ENCODE measurements at places on chromosomes 3 and 15. TPM values are rescaled to one million over a fixed set of nuclear protein-coding genes. Genes with fewer than 3 reads are reported as not detected.

DNA sequence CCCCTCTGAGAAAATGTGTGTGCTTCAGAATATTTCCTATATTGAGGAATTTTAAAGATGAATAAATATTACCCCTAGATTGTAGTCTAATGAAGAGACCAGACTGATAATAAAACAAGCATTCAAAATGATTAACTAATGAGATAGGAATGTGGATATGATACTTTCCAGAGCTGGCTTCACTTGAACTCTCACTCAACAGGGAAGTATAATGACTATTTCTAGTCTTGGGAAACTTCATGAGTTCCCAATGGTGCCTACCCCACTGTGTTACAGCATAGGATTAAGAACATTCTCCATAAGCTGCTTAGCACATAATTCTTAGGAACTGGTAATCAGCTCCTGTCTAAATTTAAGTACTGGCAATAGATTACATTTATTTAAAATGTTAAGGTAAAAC lies 261.5 kb upstream of the ZNF385D start:
- no peak for DNase-seq

- DNase-seq, result no peak
Observed at GRCh38 chr3:61665987-61666386, 104.6 kb downstream of the PTPRG start.

DNA sequence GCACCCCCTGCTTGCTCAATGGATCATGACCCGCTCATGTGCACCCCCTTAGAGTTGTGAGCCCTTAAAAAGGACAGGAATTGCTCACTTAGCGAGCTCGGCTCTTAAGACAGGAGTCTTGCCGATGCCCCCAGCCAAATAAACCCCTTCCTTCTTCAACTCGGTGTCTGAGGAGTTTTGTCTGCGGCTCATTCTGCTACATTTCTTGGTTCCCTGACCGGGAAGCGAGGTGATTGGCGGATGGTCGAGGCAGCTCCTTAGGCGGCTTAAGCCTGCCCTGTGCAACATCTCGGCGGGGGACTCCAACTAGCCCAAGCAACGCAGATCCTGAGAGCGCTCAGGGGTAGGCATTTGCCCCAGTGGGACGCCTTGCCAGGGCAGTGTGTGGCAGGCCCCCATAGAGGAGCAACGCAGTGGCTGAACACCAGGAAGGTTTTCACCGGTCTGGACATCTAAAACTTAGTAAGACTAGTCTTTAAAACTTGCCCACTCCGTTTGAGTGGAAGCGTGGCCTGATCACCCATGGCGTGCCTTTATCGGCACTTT lies 9.5 kb downstream of the SLCO2A1 start:
- DNase-seq, result no peak

DNA sequence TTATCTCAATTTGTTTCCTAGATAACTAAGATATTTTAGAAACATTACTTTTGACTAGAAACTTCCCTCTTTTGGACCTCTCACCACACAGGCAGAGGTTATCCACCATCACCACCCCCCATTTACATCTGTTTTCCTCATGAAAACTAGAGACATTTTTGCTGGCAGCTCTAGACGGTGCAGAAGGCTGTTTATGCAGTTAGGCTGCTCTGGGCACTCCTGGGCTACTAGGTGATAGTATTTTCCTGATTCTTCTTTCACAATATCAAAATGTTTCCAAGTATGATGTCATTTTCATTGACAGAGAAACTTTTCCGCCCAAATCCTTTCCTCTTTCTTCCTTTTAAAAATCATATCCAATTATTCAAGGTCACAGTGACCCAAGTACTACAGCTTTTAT lies 67.1 kb downstream of the PLOD2 start:
- no peak for DNase-seq

DNA sequence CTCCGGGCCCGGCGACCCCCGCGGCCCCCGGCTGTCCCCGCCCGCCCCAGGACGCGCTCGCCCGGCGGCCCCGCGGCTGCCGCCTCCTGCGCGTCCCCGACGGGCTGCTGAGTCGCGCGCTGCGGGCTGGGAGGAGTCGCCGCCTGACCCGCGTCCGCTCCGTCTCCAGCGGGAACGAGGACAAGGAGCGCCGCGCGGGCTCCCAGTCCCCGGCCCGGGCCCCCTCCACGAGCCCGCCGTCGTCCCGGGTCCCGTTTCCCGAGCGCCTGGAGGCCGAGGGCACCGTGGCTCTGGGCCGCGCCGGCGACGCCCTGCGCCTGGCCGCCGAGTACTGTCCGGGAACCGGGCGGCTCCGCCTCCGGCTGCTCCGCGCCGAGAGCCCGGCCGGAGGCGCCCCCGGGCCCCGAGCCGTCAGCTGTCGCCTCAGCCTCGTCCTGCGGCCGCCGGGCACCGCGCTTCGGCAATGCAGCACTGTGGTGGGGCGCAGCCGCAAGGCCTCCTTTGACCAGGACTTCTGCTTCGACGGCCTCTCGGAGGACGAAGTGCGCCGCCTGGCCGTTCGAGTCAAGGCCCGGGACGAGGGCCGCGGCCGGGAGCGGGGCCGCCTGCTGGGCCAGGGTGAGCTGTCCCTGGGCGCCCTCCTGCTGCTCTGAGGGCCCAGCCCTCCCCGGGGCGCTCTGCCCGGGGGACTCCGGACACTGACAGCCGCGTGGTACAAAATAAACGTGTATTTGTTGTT lies 1.5 kb downstream of the C2CD4A start:
- DNase-seq, result no peak

DNA sequence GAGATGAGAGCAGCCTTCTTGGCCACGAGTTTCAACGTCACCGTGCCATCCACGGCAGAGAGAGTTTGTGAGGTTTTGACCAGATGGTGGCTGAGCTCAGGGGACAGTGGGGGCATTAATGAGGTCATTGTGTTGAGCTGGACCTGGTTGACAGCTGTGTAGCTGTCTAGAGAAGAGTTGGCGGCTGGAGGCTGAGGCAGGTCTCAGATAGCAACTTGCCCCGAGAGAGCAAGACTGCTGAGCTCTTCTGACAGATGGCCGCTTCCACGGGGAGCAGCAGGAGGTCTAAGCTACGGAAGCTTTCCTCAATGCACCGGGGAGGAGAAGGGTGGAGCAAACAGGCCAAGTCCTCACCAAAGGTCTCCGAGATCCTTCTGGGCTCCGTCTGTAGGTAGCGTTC lies 44.8 kb upstream of the EIF5A2 start:
- DNase-seq, result no peak

The CLRN1 gene
- not detected for total RNA-seq

DNA sequence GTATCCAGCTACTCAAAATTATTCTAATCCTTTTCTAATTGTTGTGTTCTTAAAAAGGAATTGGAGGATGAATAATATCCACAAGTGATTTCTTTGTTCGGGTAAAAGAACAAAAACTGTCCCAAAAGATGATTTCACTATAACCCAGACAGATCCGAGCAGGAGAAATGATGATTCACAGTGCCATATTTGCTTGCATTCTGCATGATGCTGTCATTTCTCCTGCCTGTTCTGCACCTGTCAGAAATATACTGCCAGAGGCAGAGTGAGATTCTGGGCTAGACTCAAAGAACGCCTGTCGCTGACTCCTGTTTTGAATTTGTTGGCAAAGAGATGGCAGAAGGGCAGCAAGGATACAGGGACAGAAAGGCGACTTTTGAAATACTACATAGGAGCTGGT lies 34.7 kb upstream of the SLC24A5 start:
- DNase-seq, result no peak

The PDE8A gene
- 34.3 TPM for total RNA-seq

The WNT5A gene
- total RNA-seq, result 0.06 TPM

The TEX55 gene
- total RNA-seq, result not detected

GRCh38 chr3:17030956-17031652 lies 146.3 kb downstream of the PLCL2 start:
- no peak for DNase-seq

The SCG5 gene
- not detected for total RNA-seq

DNA sequence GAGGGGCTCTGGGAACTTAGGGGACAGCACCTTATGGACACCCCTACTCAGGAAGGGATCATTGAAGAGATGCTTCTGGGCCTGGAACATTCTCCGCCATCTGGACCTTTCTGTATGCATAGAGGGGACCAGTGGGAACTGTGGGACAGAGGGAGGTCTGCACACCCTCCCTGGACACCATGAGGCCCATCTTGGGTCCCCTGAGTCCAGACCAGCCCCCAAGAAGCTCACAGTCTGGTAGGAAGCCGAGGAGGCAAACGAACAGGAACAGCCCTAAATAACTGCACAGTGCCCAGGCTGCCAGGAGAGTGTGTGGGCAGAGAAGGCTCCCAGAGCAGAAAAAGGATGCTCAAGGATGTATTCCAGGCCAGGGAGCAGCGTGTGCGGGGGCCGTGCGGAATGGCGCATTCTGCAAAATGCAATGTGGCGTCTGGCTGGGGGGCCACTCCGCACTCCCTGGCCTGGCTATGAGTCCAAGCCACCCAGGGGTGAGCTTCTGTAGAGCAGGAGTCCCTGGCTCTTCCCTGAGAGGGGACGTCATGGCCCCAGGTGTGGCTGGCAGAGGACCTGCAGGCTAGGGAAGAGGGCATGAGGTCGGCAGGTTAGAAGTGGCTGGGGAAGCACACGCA lies 24.5 kb upstream of the KLF13 start:
- DNase-seq, result no peak

- no peak for DNase-seq
Observed at GRCh38 chr3:103494011-103494410, 1059.2 kb downstream of the ZPLD1 start.

DNA sequence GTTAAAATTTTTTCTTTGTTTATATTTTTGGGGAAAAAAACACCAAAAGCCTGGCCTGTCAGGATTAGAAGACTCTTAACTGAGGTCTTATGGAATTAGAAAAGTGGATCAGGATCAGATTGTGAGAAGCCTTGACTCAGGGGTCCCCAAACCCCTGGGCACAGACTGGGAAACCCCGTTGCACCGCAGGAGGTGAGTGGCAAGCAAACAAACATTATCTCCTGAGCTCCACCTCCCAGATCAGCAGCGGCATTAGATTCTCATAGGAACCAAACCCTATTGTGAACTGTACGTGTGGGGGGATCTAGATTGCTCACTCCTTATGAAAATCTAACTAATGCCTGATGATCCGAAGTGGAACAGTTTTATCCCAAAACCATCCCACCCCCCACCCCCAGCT lies 117.2 kb downstream of the TCF12 start:
- DNase-seq, result no peak

The P3H2 gene
- not detected for total RNA-seq

DNA sequence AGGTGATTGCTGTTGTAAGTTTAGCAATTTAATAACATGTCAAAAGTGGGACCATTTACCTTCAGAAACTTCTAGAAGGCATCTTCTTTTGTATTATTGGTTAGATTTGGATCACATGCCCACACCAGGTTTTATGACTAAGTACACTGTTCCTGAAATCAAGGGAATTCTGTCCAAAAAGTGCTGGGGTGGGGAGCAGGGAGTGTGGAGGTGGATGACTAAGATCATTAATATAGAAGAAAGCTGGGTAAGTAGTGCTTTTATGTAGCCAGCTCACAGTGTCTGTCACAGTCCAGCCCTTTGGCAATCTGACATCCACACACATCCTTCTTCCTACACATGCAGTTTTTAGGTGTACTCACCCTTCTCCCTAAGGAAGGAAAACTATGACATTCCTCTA lies 120.0 kb downstream of the TMCO5A start:
- DNase-seq, result peak; percentile 7

- peak; percentile 54 for DNase-seq
Observed at GRCh38 chr3:17179381-17180205, 294.8 kb downstream of the PLCL2 start.

- DNase-seq, result no peak
Observed at GRCh38 chr15:42385206-42385979, 26.1 kb downstream of the CAPN3 start.

DNA sequence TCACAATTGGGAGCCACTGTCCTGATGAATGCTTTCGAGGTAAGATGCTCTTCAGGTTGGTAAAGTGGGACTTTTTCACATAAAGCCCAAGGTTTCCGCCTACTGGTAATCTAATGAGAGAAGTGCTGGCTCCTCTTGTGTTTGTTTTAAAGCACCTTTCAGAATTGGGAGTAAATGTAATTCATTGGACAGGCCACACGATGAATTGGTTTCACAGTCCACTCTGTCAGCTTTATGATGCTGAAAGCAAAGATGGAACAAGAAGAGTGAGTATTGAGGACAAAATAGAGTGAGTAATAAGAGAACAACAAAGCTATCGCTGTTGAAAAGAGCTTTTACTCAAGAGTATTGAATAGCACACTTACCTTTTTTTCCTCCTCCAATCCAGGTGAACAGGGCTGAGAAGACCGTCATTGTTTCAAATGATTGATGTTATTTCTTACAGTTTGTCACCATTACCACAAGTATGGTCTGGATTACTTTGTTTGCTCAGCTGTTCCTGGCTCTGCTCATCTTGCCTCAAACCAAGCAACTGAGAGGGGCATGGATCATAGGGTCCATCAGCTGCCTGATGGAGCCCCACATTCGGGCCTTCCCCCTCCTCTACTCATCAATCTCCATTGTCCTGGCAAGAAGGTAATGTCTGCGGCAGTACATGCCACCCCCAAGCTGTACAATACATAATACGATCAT lies 136.1 kb upstream of the CNTN4 start:
- DNase-seq, result no peak

DNA sequence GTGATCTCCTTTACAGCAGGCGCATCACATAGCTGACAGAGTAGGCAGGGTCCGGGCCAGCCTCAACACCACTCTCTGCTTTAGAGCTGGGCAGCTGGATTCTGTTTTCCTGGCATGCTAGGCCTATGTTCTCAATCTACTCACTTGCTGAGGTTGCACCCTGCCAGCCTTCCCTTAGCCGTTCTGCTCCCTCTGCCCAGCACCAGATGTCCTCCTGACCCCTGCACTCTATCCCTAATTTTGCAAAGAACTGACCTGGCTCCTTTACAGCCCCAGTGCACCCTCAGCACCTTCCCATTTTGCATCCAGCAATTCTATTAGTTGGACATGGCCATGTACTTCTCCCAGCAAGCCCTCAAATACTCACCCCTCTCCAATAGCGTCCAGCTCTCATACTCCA lies 371.6 kb upstream of the WNT5A start:
- DNase-seq, result no peak

GRCh38 chr3:67641451-67641850 lies 13.0 kb downstream of the SUCLG2 start:
- DNase-seq, result no peak

- DNase-seq, result no peak
Observed at GRCh38 chr3:1752205-1752604, 346.5 kb upstream of the CNTN4 start.

GRCh38 chr15:90560229-90560776 lies 30.6 kb downstream of the CRTC3 start:
- DNase-seq, result no peak
